ENCODE measurements at places on chromosomes 2 and 18.

DNA sequence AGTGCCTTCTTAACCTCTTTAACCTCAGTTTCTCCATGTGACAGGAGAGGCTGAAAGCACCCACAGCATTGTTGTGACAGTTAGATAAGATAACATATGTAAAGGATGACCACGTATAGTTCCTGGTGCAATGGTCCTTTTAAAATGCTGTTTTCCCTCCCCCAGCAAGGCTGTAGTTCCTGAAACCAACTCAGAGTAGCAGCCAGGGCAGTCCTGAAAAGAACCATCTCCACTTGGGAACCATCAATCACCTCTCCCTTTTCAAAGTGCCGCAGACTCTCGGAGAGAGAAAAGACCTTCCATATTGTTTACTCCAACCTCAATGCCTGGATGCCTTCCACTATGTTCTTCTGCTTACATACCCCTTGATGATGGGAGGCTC is 158.8 kb downstream of the DDX1 start:
- no peak for DNase-seq

DNA sequence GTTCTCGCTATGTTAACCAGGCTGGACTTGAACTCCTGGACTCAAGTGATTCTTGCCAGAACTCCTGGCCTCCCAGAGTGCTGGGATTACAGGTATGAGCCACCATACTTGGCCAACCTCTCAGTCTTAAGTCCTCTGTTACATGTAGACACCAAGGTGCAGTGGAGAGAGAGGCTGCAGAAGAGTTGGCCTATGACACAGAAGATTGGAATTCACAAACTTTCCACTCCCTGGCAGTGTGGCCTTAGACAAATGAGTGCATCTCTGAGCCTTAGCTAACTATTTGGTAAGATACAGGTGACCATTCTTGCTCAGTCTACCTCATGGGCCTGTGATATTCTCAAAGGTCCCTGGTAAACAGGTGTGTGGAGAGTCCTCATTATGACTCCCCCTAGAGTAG is 159.7 kb downstream of the MYCN start:
- DNase-seq: no peak

DNA sequence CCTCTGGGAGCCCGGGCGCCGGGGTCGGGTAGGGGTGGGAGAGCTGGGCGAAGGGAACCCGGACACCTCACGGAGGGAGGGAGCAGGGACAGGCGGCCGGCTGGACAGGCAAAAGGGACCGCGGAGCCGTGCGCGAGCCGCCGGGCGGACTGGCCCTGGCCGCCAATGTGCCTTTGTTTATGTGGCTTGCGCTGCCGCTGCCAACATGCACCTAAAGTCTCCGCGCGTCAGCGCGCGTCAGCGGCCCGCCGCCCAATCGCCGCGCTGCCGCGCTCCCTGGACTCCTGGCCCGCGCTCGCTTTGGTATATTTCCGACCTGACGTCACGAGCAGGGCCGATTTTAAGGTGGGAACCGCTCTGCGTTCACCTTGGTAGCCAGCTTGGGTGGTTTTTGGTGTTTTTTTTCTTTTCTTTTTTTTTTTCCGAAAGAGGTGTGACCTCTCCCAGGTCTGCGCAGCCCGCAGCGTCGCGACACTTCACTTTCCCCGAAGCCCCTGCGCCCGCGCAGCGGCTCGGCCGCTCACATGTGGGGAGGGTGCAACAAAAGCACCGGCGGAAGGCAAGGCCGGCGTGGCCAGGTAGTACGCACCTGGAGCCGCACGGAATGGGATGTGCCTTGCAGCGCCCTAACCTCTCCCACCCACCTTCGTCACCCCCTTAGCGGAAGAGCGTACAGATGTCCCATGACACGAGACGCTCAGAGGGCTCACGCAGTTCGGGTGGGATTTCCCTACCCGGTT is at the start of gene NR4A2:
TSS of gene NR4A2 (minus strand) at position 188 of the 740 bp plus-strand sequence. CDS start 2,535 bp downstream, outside the sequence.
- no peak for DNase-seq

DNA sequence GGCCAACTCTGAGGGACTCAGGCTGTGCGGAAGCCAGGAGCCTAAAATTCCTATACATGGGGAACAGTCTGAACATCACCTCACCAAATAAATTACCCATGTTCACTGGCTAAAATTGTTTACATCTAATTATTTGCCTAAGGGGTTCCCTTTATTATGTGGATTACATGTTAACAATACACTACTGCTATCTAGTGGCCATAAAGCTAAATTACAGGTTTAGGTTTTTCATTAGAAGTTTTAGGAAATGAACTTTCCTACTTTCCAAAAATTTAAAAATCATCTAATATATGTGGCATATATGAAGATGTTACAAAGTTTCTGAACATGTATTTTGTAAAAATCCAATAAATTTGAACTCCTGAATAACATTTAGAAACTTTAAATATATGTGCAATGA is 40.3 kb downstream of the PLA2R1 start:
- no peak for DNase-seq

- DNase-seq: no peak
Measured at GRCh38 chr2:105215586-105216192, 25.9 kb upstream of the GPR45 start.
